ENCODE measurements at places on chromosomes 3 and 15. TPM values are rescaled to one million over a fixed set of nuclear protein-coding genes. Genes with fewer than 3 reads are reported as not detected.

PCSK6 gene
- total RNA-seq, result 18.3 TPM

ZNF502 gene
- total RNA-seq, result 14.3 TPM

GREM1 gene
- 2.4 TPM for total RNA-seq

NR2E3 gene
- not detected for total RNA-seq

STAC gene
- 6.5 TPM for total RNA-seq

SLC2A2 gene
- not detected for total RNA-seq

ITPKA gene
- total RNA-seq, result 1.6 TPM

ACTC1 gene
- total RNA-seq, result 0.41 TPM

RTP4 gene
- not detected for total RNA-seq

CPNE9 gene
- 0.41 TPM for total RNA-seq

TM4SF18 gene
- total RNA-seq, result 3.7 TPM

Data from frontal cortex (tissue), 4 donors.